ENCODE measurements at places on chromosomes 1 and 21.

GRCh38 chr1:98172578-98172977, 251.7 kb upstream of the DPYD start:
- no peak for DNase-seq

- no peak for DNase-seq
Observed at GRCh38 chr21:14744368-14744767, 198.3 kb upstream of the SAMSN1 start.

DNA sequence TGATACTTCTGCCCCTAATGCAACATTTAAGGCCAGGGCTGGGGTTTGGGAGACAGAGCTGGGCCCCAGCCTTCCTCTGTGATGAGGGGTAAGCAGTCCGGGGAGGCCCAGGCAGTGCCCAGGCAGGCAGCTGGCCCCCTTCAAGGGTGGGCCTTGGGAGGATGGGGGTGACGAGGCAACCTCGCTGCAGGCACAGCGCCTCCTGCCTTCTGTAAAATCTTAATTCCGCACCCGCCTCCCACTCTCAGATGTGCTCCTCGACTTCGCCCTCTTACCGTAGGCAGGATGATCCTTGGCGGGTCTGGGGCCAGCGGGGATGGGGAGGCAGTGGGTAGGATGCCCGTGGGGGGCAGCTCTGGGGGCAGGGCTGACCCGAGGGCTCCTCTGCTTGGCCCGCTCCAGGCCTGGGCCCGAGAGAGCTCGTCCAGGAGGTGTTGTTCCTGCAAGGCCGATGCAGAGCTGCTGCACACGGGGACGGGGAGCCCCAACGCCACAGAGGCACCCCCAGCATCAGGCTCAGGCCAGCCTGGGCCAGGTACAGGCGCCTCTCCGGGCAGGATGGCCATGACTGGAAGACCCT, 9.1 kb downstream of the C21orf58 start:
- no peak for DNase-seq

DNA sequence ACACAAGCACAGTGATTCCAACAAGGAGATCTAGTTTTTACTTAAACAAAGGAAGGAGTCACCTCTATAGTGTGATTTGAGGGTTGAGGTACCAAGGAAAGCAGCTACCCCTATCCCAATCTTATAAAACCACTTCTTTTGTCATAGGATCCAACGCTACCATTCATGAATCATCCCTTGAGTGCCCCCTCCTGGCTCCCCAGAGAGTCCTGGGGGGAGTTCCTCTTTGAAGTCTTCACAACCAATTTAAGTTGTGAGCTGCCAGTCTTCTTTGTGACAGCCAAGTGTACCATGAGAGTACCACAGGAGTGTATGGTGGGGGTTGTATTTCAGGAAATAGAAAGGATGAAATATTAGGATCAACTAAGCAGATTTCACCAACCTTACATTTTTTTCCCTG, 39.1 kb upstream of the NHLH2 start:
- no peak for DNase-seq

DNA sequence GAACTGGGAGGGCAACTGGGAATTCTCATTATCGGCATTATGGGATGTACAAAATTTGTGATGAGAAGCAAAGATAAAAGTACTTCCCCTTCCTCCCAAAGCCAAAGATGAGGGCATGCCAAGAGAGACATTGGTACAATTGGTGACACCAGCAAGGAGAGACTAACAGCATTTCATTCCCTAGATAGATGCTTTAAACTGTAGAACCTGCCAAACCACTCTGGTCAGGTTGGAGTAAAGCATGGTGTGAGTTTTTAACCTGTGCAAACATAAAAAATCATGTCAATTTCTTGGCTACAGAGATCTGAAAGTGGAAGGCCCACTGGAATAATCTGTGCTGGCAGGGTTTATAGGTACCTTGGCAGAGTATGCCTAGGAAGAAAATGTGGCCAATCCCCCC, 19.4 kb downstream of the CTXND2 start:
- DNase-seq = no peak

GRCh38 chr1:25867210-25867991, 8.1 kb downstream of the PAQR7 start:
- DNase-seq = no peak

GRCh38 chr1:6185151-6185550, 5.0 kb upstream of the CHD5 start:
- DNase-seq = no peak

GRCh38 chr1:103341377-103341880, 184.1 kb upstream of the RNPC3 start:
- DNase-seq = no peak

DNA sequence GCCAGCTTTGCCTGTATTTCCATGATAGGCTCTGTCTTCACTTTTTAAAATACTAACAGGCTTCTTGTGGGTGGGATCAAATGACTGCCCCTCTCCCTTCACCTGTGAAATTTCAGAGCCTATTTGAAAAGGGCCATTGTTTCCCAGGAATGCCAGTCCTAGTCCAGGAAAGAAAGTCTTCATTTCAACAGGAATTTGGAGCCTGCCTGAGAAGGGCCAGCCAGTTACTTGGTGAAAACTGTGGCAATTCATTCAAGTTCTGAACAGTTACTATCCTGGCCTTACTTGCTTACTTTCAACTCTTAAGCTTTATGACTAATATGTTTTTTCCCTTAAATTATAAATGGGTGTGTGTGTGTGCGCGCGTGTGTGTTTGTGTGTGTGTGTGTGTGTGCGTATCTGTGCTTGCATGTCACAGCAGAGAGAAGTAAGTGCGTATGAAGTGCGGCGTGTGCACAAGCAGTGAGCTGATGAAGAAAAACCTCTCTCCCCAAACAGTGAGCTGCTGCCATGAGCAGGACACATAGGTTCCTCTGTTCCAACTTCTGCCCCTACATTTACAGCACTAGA, 67.5 kb upstream of the RNPC3 start:
- DNase-seq = no peak

GRCh38 chr1:60889709-60890108, 192.7 kb upstream of the NFIA start:
- DNase-seq = no peak

- DNase-seq = no peak
Observed at GRCh38 chr21:19767546-19767945, 1230.7 kb upstream of the NCAM2 start.

GRCh38 chr1:203317429-203318228, 12.3 kb downstream of the BTG2 start:
- DNase-seq = no peak

DNA sequence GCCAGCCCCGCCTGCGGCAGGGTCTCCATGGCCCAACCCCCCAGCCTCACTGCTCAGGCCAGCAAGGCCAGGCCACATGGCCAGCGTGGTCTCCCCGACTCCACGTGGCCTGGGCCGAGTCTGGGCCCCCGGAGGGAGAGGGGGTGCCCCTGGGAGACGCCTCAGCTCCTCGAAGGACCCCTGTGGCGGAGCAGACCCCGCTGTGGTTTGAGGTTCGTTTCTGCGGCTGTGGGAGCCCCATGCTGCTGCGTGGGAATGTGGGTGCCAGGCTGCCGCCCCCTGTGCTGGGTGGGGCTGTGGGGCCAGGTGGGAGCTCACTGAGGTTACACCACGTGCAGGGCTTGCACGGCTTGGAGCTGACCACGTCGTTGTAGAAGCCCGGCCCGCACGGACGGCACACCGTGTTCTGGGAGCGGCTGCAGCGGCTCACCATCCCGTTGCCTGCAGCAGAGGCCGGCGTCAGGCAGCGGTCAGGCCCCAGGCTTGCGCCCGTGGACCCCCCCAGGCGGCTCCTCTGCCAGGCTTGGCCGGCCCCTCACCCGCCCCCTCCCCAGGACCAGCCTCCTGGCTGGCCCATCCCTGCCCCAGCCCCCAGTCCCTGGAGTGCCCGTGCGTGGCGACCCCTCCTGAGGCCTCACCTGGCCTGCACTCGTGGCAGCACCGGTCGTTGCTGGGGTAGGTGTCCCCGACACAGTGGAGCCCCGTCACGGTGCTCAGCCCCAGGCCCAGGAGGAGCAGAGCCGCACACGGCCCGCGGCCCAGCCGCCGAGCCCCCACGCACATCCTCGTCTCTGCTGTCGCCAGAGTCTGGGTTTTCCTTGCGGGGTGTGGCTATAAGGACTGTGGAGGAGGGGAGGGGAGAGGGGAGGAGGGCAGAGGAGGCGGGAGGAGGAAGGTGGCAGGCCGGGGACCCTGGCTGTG, at the start of gene TNFRSF4:
TSS of gene TNFRSF4 (minus strand) at position 809 of the 921 bp plus-strand sequence. CDS start at position 783, 26 bp downstream.
- no peak for DNase-seq

- DNase-seq = no peak
Observed at GRCh38 chr1:209150114-209150513, 433.4 kb upstream of the CAMK1G start.

DNA sequence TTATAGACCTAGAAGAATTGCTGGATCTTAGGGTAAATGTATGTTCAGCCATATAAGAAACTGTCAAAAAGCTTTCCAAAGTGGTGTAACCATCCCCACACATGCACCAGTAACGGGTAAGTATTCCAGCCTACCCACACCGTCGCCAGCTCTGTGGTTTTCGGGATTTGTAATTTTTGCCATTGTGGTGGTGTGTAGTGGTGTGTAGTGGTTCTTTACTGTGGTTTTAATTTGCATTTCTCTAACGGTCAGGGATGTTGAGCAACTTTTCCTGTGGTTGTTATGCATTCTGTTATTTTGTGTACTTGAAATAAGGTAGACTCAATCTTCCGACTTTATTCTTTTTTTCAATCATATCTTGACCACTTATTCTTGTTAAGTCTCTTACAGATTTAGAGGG, 342.4 kb upstream of the AJAP1 start:
- DNase-seq = no peak

GRCh38 chr1:36865602-36865900, 168.8 kb downstream of the GRIK3 start:
- DNase-seq = no peak

DNA sequence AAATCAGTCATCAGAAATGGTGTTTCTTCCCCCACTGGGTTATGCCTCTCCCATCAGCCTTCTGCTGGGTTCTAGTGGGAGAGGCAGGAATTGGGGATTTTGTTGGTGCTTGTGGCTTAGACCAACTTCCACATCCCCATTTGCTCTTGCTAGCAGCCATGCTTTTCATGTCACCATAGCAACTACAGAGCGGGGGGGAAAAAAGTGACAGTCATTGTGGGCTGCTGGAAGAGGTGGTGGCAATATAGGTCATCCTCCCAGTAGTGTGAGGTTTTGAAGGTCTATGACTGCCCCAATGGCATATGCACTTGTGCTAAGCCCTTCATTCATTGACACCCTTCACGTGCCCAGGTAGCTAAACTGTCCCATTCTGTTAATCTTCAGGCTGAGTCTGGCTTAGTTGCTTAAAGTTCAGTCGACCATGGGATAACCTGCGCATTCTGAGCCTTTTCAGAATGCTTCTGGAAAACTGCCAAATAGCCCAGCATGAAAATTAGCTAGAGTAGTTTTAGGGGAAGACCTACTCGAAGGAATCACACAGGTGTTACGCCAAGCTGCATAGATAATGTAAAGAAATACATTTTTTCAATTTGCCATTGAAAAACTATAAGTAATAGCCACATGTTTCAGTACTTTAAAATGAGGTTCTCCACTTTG, 53.7 kb upstream of the ZNF326 start:
- no peak for DNase-seq

DNA sequence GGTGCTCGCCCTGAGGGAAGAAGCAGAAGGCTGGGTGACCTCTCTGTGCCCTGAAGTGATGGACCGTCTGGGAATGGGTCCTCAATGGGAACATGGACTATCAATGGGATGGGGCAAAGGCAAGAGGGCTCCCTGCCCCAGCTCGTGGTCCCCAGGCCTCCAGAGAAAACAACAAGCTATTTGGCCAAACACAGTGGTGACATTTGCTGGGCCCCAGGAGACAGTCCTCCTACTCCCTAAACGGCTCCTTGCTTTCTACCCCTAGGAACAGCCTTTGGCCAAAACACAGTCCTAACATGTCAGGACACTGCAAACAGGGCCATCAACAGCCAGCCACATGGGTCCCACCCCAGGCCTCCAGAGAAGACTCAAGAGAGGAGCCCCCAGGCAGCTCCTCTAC, 102.8 kb downstream of the RAVER2 start:
- no peak for DNase-seq

DNA sequence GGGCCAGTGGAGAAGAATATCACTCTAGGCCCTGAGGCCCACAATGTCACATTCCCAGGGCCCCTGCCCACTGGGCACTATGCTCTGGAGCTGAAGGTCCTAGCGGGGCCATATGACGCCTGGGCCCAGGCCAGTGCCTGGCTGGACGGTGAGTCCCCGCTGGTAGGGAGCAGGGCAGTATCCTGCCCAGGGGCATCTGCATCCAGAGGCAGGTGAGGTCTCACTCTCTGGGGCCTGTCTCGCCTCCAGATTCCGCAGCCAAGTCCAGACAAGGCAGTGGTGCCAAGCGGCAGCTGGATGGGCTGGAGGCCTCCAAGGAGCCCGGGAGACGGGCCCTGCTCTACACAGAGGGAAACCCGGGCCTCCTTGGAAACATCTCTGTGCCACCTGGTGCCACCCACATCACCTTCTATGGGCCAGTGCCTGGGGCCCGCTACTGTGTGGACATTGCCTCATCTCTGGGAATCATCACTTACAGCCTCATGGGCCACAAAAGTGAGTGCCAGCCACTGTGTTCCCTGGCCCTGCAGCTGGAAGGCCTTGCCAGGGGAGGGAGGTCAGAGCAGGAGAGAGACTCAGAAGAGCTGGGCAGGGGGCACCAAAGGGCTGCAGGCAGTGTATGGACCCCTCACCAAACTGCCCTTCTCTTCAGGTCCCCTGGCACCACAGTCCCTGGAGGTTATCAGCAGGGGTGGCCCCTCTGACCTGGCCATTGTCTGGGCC, 11.1 kb upstream of the PTPN7 start:
- DNase-seq = no peak

DNA sequence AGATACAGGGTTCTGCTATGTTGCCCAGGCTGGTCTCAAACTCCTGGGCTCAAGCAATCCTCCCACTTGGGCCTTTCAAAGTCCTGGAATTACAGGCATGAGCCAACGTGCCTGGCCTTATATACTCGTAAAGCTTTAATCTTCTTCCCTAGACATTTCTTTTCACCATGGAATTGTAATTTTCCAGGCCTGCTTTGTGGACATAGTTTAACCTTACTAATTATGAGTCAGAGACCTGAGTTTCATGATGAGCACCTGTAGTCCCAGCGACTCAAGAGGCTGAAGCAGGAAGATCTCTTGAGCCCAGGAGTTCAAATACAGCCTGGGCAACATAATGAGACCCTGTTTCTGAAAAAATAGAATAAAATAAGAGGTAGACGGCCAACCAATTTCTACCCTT, 12.3 kb downstream of the PATJ start:
- no peak for DNase-seq

- no peak for DNase-seq
Observed at GRCh38 chr1:115649964-115650363, 8.2 kb downstream of the VANGL1 start.

DNA sequence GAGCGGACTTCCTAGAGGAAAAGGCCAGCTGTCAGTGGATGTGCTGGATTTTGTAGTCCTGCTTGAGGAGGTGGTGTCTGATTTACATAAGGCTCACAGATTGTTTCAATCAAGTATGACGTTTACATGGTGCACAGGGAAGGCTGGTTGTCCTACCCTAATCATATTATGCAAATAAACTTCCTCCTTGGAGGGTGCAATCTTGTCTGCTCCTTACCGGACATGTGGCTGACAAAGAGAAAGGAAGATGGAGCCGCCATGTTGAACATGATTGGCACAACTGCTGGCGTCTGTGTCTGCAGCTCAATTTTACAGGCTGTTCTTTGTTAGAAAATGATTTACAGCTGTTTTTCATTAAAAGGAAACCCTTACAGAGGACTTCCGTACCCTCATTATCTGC, 1656.1 kb downstream of the KCNT2 start:
- no peak for DNase-seq

All from stimulated activated CD4-positive, alpha-beta T cell treated with anti-CD3 and anti-CD28 coated beads, TNF-alpha, amount 100 ng/mL, for 1 hour (primary cell).